Tibial artery (tissue), 4 donors: ENCODE measurements at places on chromosomes 5 and 9.
A peak's percentile ranks its signal among the peaks of the same experiment; 100 is the strongest.

DNA sequence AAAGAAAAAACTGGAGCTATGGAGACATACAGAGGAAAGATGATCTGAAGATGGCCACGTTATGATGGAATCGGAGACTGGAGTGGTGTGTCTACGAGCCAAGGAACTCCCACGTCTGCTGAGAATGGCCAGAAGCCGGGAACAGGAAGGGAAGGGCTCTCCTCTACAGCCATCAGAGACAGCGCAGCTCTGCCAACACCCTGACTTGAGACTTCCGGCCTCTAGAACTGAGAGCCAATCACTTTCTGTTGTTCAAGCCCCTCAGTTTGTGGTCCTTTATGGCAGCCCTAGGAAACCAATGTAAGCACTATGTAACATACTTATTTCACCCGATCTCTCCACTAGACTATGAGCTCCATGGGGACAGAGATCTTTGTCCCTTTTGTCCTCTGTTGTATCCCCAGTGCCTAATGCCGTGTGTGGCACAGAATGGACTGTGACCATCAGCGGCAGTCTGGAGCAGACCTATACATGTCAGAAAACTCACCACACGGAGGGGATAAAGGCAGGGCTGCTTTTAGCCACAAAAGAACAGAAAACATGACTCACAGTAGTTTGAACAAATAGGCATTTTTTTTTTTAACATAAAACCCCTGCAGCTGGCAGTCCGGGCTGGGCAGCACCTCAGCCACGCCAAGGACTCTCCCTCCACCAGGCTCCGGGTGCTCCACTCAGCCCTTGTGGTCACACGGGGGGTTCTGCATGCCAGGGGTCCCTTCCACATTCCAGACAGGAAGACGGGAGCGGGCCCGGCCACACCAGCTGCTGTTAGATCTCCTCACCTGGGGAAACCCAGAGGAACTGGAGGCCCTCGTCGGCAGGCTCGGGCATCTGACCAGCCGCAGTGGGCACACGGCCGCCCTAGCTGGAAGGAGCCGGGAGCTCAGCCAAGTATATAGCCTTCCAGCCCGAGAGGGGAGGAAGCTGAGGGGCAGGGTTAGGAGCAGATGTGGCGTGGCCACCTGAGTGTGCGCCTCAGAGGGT, 16.1 kb upstream of the MXD3 start:
- DNase-seq = peak; percentile 56

GRCh38 chr9:122815544-122815943, 12.8 kb downstream of the PDCL start:
- no peak for DNase-seq

- DNase-seq = no peak
Observed at GRCh38 chr9:5195463-5195862, 10.0 kb upstream of the INSL6 start.

GRCh38 chr9:15135164-15135792, 171.7 kb downstream of the TTC39B start:
- peak; percentile 54 for DNase-seq

- no peak for DNase-seq
Observed at GRCh38 chr5:96312383-96312782, 120.7 kb downstream of the PCSK1 start.

- DNase-seq = no peak
Observed at GRCh38 chr5:127981498-127981897, 102.1 kb upstream of the SLC12A2 start.

- DNase-seq = no peak
Observed at GRCh38 chr9:134282138-134282650, 44.1 kb upstream of the RXRA start.

- DNase-seq = no peak
Observed at GRCh38 chr5:7650755-7651154, 200.2 kb downstream of the CFAP90 start.

DNA sequence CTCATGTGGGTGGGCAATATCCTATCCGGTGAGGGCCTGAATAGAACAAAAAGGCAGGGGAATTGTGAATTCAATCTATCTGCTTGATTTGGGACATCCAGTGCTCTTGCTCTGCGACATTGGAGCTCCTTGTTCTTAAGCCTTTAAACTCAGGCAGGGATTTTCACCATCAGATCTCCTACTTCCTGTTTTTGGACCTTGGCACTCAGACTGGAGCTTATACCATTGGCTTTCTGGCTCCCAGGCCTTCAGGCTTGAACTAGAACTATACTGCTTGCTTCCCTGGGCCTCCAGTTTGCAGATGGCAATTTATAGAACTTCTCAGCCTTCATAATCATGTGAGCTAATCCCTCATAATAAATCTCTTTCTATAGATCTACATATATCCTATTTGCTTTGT, 134.3 kb upstream of the CLINT1 start:
- DNase-seq = no peak

DNA sequence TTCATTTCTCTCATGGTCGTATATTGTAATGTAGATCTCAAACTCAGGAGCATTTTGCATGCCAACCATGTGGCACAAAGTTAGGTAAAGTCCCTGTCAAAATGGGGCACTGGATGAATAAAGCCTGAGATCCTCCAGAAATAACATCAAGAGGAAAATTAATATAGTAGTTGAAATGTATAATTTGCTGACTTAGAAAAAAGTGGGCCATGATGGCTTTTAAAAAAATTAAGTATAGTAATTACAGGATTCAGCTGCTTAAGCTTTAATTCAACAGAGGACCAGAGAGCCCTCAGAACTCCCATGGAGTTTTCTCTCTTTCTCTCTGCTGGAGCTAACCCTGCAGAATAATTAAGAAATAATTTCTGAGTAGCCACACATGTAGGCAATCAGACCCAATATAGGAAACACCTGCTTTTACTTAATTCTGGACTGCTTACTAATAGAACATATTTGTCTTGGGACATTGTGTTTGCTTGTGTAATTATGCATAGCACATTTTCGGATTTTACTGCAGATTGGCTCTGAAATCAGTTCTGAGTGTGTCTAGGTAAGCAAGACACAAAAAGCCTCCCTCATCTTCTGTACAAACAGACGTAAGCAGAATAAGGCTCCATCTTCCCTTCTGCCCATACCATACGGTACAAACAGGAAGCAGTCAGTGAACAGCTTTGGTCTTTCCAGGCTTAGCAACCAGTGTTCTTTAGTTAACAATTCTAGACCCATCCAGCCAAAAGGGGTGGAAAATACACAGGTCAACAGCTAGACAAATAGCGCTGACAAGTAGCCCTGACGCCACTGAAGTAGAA, 26.5 kb upstream of the PCSK1 start:
- DNase-seq = no peak

- DNase-seq = no peak
Observed at GRCh38 chr5:32541241-32541640, 44.1 kb upstream of the SUB1 start.

DNA sequence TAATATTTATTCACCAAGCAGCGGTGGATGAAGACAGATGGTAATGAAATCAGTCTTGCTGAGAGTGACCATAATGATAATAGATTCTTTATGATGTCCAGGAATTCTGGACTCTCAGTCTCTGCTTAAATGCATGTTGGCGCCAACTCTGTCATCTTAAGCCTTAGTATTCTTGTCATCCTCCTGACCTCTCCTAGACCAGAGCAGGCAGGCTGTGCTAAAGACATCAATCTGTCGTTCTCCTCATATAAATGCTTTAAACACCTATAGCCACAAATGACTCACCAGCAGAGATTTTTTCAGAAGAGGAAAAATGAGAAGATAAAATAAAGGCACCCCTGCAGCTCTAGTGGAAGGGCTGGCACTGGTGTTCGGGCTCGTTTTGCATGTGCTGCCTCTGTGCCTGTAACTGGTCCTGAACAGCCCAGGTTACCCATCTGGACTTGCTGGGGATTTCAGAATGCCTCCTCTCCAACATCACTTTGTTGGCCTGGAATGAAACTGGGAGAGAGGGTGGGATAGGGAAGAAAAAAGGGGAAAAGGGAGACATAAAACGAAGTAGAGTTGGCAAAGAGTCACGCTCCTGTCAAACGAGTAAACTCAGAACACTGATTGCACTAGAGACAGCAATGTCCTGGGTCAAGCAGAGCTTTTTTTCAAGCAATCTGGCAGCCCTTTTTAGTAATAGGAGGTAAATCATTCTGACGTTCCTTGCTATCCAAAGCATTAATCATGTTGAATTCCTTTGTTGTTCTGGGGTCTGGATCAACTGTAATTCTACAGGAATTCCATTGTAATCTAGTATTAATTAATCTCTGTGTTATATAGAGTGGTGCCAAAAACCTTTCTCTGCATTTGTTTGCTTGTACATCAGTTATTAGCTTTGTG, 195.5 kb upstream of the CLINT1 start:
- no peak for DNase-seq

DNA sequence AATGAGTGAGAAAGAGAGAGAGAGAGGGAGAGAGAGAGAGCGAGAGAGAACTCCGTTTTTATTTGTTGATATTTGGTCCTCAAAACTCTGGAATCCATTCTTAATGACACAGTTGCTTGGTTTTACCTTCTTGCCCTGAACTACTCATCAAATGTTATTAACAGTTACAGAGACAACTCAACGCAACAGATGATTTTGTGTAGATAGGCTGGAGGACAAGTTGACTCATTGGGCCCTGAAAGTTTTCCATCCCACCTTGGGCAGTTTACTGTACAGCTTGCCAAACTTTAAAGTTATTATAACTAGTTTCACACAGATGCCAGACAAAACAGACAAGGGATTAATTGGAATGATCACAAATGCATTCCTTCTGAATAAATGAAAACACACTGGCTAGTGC, 339.9 kb downstream of the ARL15 start:
- DNase-seq = no peak

DNA sequence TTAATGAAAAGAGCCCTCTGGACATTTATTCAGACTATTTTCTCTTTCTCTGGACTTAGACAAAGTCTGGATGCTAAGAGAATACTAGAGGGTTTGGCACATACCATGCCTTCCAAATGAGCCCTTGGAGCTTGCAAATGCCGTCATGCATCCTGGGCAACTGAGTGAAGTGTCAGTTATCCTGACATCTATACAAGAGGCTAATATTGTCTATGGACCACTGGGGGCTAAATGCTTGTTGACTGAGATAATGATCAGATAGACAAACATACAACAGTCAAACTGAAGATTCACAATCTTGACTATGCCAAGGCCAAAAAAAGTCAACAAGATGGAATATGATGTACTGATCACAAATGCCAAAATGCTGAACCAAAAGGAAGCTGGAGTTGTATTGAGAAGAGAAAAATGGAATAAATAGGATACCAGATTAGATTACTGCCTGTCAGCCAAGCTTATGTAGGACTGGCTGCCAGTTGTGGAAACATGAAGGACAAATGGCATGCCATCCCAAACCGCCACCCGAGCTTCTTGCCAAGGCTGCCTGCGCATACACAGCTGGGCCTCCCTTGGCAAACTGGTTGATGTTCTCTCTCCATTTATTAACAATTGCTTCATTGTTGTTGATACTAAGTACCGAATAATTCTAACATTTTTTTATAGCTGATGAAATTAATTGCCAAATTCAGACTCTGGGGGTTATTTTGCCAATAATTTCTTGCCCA, 240.1 kb upstream of the GRAMD2B start:
- no peak for DNase-seq

DNA sequence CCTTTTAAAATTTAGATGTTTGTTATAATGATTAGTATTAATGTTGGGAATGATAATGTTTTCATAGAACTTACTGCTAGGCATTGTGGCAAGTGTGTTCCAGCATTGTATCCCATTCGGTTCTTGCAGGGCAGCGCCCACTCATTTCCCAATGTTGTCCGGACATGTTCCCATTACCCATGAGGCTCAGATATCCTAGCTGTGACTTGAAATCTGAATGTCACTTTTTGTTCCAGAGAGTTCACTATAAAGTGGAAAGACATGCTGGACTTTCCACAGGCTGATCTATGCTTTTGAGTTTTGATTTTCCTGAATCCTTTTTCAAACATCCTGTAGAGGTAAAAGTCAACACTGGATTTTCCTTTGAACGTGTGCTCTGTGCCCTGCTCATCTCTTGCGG, 329.1 kb downstream of the MARCHF11 start:
- no peak for DNase-seq

DNA sequence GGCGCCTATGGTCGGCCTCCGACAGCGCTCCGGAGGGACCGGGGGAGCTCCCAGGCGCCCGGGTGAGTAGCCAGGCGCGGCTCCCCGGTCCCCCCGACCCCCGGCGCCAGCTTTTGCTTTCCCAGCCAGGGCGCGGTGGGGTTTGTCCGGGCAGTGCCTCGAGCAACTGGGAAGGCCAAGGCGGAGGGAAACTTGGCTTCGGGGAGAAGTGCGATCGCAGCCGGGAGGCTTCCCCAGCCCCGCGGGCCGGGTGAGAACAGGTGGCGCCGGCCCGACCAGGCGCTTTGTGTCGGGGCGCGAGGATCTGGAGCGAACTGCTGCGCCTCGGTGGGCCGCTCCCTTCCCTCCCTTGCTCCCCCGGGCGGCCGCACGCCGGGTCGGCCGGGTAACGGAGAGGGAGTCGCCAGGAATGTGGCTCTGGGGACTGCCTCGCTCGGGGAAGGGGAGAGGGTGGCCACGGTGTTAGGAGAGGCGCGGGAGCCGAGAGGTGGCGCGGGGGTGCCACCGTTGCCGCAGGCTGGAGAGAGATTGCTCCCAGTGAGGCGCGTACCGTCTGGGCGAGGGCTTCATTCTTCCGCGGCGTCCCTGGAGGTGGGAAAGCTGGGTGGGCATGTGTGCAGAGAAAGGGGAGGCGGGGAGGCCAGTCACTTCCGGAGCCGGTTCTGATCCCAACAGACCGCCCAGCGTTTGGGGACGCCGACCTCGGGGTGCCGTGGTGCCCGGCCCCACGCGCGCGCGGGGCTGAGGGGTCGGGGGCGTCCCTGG, 561 bp downstream of the DAPK1 start:
- DNase-seq = peak; percentile 70

- DNase-seq = no peak
Observed at GRCh38 chr9:15268317-15268716, 38.7 kb downstream of the TTC39B start.

DNA sequence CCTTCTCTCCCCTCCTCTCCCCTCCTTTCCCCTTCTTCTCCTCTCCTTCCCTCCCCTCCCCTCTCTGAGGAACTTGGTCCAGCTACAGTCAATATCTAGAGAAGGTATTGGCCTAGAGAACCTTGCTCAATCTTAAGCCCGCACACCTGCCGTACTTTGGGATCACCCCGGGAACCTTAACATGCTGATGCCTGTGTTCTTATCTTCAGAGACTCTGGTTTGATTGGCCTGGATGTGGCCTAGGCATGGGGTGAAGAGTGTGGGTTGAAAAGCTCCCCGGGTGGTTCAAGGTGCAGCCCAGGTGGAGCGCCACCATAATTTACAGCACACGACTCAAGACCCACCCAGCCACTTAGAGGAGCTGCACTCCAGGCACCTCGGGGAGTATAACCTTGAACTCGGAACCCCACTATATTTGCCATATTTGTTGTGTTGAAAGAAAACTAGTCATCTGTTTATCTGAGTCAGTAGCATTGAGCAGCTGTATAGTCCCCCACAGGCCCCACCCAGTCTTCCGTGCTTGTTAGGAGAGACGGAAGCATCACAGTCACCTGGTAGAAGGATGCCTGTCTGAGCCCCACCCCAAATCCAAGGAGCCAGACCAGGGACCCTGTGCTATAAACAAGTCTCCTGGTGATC, 14.4 kb upstream of the PHF19 start:
- DNase-seq = no peak
